ENCODE measurements at places on chromosomes 4 and X. TPM values are rescaled to one million over a fixed set of nuclear protein-coding genes. Genes with fewer than 3 reads are reported as not detected.

The S100G gene
- not detected for total RNA-seq

The UGT2B11 gene
- not detected for total RNA-seq

The PRDM5 gene
- total RNA-seq = 57.6 TPM

The NAA11 gene
- not detected for total RNA-seq

The OFD1 gene
- total RNA-seq = 21.0 TPM

All from lung (tissue), 17 donors.